ENCODE measurements at places on chromosomes 6 and 20.
A peak's percentile ranks its signal among the peaks of the same experiment; 100 is the strongest.

GRCh38 chr20:48008850-48009515 is 223.7 kb upstream of the SULF2 start:
- no peak for ATAC-seq

- ATAC-seq: no peak
Measured at GRCh38 chr20:16020971-16021370, 552.3 kb downstream of the KIF16B start.

GRCh38 chr6:18513253-18513798 is 126.2 kb downstream of the RNF144B start:
- no peak for ATAC-seq

GRCh38 chr20:42846784-42847490 is 342.8 kb downstream of the PTPRT start:
- ATAC-seq: no peak

DNA sequence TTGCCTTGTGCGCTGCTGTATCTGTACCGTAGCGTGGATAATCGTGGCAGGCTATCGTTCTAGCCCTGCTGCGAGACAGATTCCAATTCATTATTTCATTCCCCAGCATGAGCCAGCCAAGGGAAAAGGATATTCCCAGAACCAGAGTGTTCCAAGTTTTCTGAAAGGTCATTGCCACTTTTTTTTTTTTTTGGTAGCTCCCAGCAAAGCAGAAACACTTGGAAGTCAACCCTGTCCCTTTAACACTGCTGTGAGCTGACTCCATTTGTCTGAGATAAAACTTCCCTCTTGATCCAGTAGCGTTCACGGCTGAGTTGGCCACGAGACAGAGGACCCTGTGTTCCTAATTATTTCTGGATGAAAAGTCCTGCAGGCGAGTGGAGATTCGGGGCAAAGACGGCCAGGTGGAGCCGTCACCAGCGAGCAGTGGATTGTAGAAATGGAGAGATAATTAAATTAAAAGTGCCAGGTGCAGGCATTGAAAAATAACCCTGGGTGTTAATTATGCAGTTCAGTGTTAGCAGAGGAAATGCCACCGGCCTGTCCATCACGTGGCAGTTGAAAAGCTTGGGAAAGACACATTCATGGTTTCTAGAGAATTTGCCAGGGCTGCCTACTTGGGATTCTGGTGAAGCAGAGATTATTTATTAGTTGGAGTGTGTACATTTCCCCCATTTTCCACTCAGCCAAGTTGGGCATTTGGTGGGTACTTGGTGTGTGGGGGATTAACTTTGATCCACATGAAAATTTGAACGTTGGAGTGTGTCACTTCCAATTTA is 164.2 kb downstream of the SLC24A3 start:
- ATAC-seq: no peak

DNA sequence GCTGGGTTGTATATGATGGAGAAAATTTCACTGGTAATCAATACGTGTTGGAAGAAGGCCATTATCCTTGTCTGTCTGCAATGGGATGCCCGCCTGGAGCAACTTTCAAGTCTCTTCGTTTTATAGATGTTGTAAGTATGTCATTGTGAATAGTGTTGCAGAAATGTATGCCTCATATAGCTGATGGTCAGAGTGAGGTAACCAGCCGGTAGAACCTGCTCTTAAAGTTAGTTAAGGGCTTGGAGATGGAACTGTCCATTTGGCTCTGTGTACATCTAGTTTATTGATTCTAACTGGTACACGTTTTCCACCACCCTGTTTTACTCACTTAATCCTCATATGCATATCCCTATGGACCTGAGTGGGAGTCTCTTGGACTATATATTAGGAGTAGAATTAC is 73.5 kb downstream of the RTN4IP1 start:
- peak; percentile 67 for ATAC-seq

DNA sequence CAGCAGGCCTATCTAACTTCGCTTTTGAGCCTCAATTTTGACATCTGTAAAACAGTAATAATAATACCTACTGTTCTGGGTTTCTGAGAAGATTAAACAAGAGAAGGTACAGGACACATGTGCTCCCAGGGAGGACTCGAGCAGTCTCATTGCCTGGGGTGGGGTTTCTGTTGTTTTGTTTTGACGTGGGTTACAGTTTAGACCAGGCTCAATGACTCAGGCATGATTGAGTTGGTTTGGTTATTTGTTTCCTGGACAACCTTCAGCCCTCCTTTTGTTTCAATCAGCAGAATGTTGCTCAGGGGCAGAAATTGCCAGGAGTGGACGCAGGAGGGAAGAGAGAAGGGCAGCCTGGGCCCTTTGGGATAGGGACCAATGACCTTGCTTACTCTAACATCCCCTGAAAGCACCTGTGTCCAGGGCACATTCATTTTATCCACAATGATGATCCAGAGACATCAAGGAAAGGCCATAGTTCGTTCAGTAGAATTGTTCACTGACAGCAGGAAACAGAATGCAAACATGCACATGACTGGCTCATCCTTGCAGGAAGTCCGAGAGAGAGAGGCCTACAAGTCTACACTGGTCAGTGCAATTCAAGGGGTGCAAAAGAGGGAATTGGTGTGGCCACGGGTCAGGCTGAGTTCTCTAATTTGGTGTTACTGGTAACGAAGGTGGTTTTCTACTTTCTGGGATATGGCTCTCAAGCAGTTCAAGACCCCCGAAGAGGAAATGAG is 74.5 kb upstream of the MRPS10 start:
- peak; percentile 71 for ATAC-seq

GRCh38 chr20:12925210-12925755 is 83.5 kb upstream of the SPTLC3 start:
- peak; percentile 88 for ATAC-seq

GRCh38 chr6:136962661-136963060 is 40.6 kb downstream of the SLC35D3 start:
- ATAC-seq: no peak

GRCh38 chr6:147322299-147323162 is 118.3 kb downstream of the STXBP5 start:
- ATAC-seq: peak; percentile 64

- ATAC-seq: no peak
Measured at GRCh38 chr20:11271319-11271718, 597.5 kb upstream of the JAG1 start.

- ATAC-seq: no peak
Measured at GRCh38 chr20:7672571-7672970, 267.7 kb downstream of the HAO1 start.

GRCh38 chr6:81820980-81821379 is 68.5 kb upstream of the TENT5A start:
- no peak for ATAC-seq

GRCh38 chr6:34746104-34746846 is 11.0 kb upstream of the SNRPC start:
- no peak for ATAC-seq

DNA sequence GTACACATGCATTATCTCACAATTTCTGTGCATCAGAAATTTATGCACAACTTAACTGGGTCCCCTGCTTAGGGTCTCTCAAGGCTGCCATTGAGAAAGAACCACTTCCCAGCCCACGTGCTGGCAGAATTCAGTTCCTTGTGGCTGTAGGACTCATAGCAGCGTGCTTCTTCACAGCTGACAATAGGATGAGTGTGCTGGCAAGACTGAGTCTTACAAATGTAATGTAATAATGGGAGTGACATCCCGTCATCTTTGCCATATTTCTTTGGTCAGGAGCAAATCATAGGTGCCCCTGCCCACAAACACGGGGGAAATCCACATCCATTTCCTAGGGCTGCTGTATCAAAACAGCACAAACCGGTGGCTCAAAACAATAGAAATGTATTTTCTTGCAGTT is 77.4 kb downstream of the FIG4 start:
- ATAC-seq: no peak

- ATAC-seq: no peak
Measured at GRCh38 chr6:56255349-56255748, 8.0 kb upstream of the COL21A1 start.

DNA sequence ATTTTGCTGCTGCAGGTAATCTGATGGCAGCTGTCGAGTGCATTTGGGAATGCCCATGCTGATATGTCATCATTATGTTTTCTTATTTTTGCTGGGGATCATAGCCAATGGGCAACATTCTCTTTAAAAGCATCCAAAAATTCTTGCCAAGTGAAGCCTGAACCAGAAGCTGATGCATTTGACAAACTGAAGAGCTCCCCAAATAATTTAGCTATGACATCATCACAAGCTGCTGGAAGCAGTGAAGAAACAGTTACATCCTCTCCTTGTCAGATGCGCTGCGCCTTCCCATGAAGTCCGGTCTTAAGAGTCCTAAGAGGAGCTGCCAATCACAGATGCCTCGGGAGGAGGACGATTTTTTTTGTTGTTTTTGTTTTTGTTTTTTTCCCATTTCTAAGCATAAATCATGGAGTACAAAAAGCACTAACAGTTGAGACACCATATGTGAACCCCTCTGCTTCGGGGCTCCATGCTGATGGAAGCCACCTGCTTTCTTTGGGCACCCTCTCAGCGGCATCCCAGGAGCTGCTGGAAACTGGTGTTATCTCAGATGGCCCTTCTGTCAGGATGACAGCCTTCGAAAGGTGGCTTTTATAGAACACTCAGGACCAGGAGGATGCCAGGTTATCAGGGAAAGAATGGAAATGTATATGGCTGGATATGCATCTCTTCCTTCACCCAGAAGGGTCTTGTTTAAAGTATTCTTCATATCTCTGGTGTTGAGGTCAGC is 56.1 kb upstream of the FOXQ1 start:
- ATAC-seq: no peak

DNA sequence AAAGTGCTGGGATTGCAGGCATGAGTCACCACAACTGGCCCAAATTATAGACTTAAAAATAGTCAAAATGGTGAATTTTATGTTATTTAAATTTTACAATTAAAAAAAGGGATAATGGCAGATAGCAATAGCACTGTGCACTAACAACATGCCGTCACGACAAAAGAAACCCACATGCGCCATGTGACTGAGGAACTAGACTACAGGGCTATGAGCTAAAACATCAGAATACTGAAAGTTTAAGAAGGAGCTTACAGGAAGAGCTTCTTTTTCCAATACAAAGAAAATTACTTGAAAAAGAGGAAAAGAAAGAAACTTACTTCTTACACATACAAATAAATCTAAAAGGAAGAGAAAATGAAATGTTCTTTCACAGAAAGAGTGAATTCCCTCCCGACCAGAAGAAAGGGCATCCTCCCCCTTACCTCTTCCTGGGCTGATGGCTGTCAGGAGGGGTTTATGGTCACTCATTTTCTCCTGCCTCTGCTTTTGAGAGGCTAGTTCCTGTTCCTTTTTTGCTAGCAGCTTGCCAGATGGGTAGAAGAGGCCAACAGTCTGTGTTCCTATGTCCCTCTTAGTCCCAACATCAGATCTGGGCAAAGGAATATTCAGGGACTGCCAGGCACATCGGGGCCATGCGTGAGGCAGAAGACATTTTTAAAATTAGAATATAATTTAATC is 54.5 kb downstream of the DZANK1 start:
- no peak for ATAC-seq

- no peak for ATAC-seq
Measured at GRCh38 chr6:80094017-80094416, 12.5 kb upstream of the BCKDHB start.

DNA sequence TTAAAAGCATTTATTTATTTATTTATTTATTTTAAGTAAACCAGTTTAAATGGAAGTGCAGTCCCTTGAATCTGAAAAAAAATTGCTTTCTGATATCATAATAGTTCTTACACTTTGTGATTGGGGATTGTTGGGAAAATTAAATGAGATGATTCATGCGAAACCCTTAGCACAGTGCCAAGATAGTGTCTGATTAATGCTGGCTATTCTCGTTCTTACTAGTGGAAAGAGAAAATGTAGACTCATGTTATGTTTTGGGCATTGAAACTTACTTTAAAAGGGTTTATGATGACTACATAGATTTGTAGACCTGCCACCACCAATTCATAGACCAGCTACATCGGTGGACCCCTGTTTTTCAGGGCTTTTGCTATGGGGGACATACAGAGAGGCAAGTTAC is 229.2 kb upstream of the ZFP64 start:
- peak; percentile 25 for ATAC-seq

DNA sequence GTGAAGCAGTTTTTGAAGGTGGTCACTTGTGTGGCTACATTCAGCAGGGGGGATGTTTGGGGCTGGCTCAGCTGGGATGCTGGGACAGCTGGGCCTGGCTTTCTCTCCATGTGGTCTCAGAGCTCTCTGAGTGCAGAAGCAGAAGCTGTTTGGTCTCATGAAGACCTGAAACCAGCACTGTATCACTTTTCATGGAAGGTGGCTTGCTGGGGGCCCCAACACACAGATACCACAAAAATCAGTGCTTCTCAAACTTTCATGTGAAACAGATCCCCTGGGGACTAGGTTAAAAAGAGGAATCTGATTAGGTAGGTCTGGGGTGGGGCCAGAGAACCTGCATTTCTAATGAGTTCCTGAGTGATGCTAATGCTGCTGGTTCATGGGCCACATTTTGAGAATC is 347.3 kb downstream of the DHX35 start:
- ATAC-seq: no peak

DNA sequence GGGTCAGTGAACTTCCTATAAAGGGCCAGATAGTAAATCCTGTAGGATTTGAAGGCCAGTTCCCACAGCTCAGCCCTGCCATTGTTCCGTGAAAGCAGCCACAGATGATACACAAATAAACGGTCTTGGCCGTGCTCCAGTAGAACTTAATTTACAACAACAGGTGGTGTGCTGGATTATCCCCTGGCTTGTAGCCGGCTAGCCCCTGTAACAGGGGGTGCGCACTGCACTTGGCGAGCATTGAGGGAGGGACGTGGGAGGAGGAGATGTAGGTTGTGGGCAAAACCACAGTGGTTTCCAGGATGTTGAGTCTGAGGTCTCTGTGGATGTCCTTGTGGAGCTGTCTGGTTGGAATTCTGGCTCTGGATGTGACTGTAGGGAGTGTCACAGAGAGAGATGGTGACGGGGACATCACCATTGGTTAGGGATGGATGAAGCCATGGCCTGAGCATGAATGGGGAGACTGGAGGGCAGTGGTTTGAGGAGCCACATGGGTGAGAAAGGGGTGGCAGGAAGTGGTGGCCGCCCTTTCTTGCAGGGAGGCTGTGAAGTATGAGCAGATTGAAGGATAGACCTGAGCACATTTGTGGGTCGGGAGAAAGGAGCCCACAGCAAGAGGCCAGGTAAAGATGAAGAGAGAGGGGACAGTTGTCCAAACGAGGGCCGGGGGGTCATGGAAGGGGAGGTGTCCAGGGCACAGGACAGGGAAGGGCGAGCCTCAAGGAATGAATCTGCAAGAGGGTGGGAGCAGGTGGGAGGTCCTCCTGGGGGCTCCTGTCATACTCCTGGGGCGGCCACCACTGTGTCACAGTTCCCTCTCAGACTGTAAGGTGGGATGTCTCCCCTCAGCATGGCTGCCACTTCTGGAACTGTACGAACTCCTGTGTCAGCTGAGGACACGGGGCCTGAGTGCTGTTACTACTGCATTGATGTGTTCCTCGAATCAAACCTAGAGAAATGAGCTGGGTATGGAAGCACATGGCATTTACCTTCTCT is 53.6 kb downstream of the CDH26 start:
- ATAC-seq: no peak

Data from esophagus mucosa (tissue), 1 donor.